ENCODE measurements at places on chromosomes 3 and 15.

DNA sequence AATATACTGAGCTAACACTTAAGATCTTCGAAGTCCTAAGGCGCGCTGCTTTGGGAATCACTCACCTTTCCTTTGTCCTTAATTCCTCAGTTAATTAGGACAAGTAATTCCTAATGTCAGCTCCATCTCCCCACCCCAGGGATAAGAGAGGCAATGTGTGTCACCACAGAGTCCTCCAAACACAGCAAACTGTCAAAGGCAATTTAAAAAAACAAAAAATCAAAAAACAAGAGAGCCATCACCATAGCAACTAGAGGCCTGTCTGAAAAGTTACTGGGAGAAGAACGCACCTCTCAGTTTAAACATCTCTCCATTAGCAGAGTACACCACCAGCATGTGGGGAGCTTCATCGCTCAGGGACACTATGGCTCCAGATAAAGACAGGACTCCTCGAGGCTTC is 101.7 kb downstream of the OSBPL10 start:
- DNase-seq, result no peak

DNA sequence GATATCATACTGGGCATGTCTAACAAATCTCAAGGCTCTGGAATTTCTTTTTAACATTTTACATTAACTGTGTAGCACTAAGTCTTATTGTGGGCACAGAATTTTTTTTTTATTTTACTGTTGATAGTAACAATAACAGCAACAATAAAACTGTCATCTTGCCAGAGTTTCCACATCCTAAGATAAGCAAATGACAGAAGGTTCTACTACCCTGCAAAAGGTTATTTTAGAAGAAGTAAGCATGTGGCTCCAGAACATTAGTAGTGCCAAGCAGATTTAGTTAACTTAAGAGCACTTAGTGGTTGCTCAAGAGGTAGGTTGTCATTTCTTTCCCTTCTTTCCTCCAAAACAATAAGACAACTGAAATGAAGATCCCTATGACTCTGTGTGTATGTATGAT is 743.0 kb upstream of the CBLB start:
- DNase-seq, result no peak

- DNase-seq, result no peak
Observed at GRCh38 chr15:70701891-70702568, 61.3 kb downstream of the UACA start.

GRCh38 chr3:49802719-49803464 is at the start of gene INKA1:
Gene INKA1, plus strand, starts transcription at chr3:49803261. Its CDS starts 132 bp downstream, at chr3:49803393.
- DNase-seq, result peak; percentile 95

DNA sequence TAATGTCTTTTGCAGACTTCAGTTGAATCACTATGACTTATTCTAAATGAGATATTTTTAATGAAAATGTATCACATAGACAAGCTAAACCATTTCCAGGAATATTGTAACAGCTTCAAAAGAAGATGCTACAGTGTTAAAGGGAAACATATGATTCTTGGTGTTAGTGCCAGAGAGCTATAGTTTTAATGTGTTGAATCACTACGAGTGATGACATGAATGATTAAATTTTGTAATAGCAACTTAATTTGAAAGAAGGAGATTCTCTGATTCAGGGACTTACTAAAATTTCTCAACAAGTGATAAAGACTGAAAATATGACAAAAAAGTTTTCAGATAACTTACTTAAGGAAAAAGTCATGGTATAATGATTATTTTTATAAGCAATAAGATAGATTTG is 267.3 kb upstream of the SLITRK3 start:
- no peak for DNase-seq

- no peak for DNase-seq
Observed at GRCh38 chr15:49495993-49496753, 73.1 kb downstream of the FGF7 start.

- DNase-seq, result no peak
Observed at GRCh38 chr3:150407808-150408220, 284 bp upstream of the TSC22D2 start.

GRCh38 chr3:156840826-156841689 is 14.9 kb downstream of the LEKR1 start:
- no peak for DNase-seq

DNA sequence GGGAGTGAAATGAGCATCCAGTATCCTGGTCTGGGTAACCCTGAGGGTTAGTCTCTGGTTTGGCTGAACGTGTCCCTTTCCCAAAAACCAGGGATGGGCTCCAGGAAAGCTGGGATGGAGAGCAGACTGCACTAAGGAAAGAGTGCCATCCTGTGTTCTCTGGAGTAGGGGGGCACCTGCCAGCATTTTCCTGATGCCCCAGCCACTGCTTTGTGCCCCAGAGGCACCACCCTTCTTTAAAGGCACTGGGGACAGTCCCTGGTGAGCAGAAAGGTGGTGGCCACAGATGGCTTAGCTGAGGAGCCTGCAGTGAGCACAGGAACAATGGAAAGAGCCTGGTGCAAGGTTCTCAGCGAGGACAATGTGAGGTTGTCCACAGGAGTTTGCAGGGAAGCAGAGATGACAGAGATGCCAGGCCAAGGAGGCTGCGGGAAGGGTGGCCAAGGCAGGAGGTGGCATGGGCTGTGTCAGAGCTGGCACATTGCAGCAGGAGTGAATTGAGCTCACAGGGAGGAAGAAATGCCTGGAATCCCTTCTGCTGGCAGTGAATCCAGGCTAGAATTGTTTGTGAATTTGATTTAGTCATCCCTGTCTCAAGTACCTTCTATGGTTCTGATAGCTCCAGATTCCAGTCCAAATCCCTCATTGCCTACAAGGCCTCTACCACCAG is 39.9 kb downstream of the AMOTL2 start:
- DNase-seq, result no peak

DNA sequence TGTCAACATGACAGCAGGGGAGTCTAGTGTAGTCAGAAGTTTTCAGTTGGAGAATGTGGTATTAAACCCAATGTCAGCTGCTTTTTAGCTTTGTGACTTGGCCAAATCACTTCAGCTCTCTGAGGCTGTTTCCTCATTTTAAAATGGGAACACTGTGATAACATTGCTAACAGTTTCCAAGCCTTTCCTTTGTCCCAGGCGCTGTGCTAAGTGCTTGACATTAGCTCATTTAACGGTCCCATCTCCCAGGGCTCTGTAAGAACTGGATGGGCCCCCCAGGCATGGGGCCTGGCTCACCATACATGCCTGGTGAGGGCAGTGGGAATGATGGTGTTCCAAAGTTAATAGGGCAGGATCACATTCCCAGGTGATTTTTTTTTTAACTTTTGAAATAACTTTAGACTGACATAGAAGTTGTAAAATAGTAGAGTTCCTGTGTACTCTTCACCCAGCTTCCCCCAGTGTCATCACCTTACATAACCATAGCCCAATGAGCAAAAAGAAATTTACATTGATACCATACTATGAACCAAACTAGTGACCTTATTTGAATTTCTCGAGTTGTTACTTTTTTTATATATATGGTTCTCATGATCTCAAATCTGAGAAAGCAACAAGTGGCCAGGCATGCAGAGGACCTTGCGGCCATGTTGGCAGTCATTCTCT is 7.7 kb downstream of the RASL12 start:
- no peak for DNase-seq

DNA sequence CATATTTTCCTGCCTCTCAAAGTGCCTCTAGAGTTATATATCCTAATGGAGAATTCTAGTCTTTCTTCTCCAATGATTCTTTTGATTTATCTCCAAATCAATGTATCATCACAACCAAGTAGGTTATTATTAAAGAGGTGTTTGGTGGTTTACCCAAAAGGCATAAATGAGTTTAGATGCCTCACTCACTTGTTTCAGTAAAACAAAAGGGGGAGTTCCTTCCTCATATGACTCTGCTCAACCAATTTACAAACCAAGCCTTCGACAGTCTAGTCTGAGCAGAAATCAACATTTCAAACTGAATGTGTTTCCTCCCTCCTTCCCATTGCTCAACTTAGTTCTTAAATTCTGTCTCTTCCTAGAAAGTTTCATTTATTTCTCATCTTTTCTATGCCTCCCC is 116.5 kb downstream of the TNIK start:
- no peak for DNase-seq

DNA sequence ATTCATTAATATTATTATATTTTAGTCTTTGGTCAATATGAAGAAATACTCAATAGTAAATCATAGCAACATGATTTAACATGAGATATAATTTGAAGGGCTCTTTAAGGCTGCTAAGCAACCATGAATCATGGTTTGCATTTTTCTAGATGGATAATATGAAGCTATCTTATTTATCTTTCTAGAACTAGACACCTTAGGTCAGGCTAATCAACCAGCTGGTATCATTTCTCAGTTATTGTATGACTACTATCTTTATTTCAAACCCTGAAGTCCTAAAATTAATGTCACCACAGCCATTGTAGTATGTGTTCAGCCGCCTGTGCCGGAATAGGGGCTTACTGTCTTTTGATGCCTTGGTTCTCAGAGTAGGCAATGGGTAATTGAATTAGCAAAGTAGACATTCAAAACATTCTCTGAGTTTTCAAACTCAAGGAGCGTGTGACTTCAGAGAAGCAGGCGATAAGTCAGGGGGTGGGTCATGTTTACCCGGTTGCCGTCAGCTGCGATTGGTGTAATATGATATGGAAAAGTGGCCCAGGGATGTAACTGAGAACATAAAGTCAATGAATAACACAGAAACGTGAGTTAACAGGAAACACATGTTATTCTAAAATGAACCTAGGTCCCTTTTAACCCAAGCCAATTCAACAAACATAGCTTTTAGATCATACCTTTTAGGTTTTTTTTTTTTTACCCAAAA is 93.4 kb upstream of the CTDSPL start:
- peak; percentile 50 for DNase-seq
